ENCODE measurements at places on chromosomes 12 and 14.

- peak; percentile 27 for DNase-seq
Observed at GRCh38 chr14:51157012-51157411, 62.1 kb upstream of the TRIM9 start.

DNA sequence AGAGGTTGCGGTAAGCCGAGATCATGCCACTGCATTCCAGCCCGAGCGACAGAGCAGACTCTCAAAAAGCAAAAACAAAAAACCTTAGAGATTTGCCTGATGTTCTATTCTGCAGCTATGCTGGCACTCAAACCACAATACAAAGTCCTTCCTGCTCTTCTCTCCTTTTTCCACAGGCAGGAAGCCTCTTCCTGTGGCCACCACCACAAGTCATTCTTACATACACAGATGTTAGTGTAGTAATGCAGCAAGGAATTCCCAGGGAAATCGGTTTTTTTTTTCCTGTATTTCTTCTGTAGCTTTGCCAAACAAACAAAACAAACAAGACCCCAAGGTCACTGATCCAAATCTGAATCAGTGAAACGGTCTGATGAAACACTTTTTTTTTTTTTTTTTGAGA lies 104.3 kb downstream of the FIGNL2 start:
- no peak for DNase-seq

DNA sequence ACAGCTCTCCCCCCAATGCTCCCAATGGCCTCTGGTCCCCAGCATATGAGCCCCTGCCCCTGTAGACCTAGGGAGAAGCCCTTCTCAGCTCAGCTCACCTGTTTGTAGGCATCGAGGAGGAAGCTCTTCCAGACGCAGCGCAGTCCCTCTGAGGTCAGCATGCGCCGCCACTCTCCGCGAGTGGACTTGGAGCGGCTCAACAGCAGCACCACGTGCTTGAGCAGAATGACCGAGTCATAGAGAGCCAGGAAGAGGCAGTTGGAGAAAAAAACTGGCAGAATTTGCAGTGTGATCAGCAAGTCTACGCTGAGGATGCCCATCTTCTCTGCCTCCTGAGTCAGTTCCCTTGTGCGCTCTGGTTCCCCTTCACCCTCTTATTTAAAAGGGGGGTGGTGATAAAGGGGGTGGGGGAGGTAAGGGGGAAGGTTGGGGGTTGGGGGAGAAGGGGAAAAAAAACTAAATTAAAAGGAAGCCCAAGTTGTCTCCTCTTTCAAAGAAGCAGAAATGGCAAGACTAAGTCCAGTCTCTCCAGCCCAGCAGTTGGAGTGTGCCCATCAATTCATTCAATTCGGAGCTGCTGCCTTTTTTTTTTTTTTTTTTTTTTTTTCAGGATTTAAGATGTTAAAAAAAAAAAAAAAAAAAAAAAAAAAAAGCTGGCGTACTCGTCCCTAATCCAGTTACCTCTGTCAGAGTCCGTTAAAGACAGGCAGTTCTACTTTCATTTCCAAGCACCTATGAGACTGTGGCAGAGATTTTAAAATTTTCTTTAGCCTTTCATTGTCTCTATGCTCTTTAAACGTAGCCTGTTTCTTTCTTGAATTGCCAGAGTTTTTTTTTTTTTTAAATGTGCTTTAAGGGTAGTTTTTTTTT lies at the start of gene DIO2:
DIO2 (minus strand) TSS at position 352 of the 870 bp plus-strand sequence; CDS start at position 320, 32 bp downstream.
- no peak for DNase-seq

DNA sequence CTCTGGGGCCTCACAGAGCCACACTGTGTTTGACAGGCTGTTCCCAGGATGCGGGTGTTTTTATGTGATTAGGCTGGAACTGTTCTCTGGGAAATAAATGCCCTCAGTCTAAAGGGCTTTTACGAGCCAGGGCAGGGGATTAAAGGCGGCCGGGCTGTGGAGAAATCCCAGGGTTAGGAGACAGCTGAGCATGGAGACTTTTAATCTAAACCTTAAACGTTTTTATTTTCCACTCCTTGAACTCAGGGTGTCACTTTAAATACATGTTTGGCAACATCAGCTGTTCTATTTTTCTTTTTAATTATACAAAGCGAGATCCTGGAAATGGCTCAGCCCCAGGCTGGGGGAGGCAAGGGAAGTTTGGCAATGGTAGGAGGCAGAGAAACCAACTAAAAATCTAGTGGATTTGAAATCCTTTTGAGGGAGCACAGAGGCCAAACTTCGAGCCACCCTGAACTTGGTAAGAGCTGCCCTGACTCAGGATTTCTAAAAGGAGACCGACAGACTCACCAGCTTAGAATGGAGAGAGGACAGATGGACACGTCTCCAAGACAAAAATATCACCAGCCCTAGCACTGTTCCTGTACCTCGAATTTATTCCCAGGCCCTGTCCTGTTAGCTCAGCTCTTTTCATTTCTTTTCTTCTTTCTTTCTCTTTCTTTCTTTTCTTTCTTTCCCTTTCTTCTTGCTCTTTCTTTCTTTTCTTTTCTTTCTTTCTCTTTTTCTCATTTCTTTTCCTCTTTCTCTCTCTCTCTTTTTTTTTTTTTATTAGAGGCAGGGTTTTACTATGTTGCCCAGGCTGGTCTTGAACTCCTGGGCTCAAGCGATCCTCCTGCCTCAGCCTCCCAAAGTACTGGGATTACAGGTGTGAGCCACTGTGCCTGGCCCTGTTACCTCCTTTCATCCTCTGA lies 15.8 kb upstream of the ORAI1 start:
- DNase-seq: no peak

DNA sequence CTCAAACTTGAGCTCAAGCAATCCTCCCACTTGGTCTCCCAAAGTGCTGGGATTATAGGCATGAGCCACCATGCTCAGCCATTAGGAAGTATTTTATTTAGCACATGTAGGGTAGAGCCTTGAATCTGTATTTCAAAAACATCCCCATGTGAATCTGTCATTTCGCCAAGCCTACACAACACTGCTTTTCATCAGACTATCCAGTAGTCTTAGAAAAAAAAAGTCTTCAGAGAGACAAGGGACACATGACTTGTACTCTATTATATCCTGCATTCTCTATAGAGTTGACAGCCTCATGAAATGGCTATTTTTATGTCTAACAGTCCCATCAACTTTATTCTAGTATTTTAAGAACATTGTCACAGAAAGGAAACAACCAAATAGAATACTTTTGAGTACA lies 35.4 kb downstream of the TM7SF3 start:
- DNase-seq: no peak

DNA sequence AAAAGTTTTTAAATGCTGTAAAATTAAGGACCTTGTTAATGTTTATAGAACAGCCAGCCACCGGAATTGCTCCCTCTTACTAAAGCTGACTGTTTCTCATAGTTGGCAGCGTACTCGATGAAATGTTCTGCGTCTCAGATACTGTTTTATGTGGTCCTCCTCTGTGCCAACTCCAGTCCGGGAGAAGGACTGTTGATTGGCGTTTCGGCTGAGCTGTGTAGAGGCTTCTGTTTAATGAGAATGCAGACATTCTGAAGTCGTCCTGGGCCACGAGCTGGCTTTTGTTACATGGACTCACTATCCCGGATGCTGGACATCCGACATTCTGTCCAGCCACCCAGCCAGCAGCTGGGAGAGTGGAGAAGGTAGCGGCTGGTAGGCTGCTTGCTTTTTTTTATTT lies 75.4 kb downstream of the WDR20 start:
- DNase-seq: no peak

DNA sequence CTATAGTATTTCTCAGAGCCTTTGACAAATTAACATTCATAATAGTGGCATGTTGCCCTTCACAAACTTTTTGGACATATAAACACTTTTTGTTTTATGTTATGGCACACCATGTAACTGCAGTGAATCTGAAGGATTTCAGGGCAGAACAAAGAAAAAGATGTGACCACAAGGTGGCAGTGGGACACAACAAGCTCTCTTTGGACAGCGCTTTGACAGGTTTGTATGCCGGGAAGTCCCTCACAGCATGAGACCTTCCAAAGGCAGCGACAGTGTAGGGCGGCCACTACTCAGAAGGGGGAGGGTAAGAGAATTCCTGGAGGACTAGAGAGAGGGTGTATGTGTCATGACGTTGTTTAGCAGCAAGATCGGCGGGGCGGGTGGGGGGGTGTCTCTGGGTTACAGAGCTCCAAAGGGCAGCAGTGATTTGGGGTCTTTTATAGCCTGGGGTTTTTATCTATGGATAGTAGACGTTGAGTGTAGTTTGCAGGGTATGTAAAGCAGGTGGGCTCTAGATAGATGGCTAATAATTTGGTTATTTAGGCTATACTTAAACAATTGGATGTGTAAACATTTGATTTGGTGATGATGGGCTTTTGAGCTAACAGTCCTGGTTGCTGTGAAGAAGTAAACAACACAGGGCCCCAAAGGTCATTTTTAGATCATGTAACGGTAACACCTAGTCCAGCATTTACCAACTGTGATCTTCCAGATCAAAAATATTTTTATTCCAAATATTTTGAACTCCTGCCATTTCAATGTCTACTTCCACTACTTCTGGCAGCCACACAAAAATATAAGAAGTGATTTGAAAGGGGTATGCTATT lies 22.9 kb downstream of the ETFBKMT start:
- DNase-seq: peak; percentile 72

DNA sequence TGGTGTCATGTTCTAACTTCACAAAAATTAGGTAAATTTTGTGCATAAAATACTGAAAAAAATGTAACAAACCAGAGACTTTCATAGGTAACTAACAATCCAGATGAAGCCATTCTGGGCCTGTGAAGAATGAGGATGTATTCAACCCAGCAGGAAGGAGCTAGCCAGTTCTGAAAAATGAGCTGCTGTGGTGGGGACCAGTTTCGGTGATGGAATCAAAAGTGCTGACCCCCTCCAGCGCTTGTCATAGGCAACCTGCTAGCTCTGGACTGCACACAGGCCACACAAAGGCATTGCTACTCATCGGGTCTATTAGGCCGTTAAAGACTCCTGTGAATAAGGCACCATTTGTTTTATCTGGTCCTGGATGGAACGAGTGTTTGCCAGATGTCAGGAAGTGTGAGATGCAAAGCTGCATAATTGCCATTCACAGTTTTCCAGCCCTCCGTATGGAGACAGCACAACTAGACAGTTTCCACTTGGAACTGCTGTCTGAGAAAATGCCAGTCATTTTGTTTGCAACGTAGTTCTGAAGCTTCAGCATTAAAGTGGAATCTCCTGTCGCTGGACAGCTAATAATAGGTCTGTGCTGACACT lies 3.3 kb upstream of the RIMBP2 start:
- no peak for DNase-seq

All from GM13977 (cell line).